Stimulated activated CD8-positive, alpha-beta memory T cell treated with anti-CD3 and anti-CD28 coated beads, Interleukin-12 subunit alpha, Interleukin-12 subunit beta, amount 100 ng/mL, for 4 hours (primary cell): ENCODE measurements at places on chromosomes 6 and 20.

DNA sequence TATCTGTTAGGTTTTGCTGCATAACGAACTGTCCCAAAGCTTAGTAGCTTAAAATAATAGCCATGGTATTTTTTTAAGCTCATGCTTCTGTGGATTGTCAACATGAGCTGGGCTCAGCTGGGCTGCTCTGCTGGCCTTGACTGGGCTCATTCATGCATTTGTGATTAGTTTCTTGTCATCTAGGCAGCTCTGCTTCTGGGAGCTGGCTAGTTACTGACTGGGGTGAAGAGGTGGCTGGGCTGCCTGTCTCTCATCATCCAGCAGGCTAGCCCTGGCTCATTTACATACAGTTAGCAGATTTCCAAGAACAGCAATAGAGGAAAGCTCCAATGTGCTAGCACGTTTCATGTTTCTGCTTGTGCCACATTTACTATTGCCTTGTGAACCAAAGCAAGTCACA, 165.1 kb upstream of the PCSK2 start:
- no peak for DNase-seq

DNA sequence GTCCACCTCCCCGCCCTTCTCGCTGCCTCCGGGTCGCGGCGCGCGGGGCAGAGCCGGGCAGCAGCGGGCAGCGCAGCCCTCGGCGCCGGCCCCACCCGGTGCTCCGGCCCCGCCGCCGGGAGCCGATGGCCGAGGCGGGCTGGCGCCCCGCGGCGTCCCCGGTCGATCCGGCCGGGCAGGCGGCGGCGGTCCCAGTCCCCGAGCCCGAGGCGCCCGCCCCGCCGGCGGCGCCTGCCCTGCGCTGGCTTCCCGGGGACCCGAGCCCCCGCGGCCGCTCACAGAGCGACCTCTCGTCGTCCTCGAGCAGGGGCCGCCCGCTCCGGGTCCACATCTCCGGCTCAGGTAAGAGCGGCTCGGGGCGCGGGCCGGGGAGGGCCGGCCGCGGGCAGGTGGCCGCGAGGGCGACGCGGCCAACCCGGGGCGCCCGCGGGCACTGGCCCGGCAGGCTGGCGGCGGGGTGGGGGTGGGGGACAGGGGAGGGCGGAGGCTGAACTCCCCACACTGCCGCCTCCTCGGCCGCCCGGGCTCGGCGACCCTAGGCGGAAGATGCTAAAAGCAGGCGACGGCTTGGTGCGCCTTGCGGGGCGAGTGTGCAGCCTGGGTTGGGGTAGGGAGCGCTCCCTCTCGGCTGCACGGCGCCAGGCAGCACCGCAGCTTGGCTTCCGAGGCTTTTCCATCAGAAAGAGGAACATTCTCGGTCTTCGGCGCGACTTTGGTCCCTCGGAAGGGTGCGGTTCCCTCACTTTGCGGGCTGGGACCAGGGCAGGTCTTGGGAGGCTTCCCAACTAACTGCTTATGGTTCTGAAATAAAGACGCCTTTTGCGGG, 25.6 kb upstream of the FUCA2 start:
- peak; percentile 45 for DNase-seq

DNA sequence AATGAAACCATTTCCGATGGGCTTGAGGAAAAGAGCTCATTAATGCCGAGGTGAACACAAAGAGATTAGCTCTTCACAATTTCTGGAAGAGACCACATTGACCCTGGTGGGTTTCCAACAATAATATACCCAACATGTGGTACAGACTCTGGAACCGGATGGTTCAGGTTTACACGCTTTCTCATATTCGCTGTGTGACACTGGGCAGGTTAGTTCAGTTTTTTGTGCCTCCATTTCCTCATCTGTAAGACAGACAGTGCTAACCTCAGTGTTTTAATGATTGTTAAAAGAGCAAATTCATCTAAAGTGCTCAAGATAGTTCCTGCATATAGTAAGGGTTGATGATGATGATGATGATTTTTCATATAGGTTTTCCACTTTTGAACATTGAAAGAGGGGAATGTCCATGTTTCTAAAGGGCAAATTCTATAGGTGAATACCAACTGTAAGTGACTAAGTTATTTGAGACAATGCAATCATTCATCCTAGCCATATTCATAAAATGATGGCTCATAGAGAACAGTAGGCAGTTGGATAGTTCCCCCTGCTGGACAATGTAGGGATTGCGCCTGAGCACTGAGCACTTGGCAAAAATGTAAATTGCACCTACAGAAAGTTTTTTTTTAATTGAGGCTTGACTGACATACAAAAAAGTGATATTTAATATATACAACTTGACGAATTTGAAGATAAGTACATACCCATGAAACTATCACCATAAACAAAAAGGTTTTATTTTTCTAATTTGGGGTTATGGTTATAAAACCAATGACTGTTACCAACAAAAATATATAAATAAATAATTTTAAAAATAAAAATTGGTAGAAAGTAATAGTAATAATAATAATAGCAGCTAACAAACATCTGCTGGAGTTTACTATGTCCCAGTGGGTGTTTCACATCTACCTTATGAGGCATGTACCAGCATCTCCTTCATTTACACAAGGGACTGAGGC, 2.1 kb upstream of the PERP start:
- peak; percentile 41 for DNase-seq

GRCh38 chr20:62741191-62741691, 32.6 kb downstream of the NTSR1 start:
- DNase-seq = no peak

- DNase-seq = no peak
Observed at GRCh38 chr6:52162940-52163908, 23.0 kb upstream of the IL17A start.

DNA sequence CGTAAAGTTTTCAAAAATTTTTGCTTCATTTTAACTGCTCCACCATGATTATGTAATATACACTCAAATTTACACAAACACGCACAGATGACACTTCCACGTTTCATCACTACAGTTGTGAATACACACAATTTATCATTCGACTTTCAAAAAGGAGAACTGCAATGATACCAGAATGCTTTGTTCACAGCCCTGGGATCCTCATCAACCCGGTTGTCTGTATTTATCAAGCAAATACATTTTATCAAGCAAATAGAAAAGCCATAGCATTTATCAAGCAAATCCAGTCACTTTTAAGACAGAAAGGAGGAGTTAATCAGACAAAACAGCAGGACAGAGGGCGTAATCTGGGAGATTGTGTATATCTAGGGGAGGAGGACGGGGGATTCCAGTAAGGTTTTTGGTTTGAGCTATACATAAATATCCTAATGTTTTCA, 20.3 kb upstream of the ABT1 start:
- DNase-seq = no peak

DNA sequence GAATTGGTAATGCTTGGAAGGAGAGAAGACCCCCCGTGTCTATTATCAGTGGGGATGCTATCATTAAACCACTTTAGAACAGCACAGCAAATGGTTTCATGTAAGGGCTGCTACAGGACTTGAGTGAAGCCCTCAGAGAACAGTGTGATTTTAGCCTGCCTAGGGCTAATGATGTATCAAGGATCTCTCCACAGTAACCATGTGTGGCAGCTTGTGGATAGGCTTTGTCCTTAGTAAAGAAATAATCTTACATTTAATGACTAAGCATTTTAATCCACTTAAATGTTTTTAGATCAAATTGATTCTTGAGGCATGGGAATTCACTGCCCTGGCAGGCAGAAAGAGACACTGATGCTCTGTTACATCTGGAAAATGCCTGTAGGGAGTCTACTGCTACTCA, 495.1 kb downstream of the NKAIN2 start:
- DNase-seq = no peak

GRCh38 chr6:51382847-51383246, 564.2 kb downstream of the TFAP2B start:
- no peak for DNase-seq

DNA sequence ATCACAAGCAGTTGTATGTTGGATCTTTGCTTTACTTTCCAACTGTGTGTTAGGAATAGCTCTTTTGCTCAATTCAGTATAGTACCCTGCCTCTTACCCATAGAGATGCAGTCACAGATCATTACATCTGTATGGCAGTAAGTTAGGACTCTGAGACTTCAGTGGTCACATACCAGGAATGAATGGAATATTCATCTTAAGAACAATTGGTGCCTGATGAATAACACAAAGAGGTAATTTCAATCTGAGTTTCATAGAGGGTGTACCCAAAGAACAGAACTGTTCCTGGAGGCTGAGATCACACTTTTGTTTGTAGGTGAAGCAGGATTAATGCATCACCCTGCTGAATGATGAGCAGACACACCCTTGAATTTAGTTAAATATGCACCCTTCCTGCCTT, 28.7 kb upstream of the KIF13A start:
- DNase-seq = no peak

DNA sequence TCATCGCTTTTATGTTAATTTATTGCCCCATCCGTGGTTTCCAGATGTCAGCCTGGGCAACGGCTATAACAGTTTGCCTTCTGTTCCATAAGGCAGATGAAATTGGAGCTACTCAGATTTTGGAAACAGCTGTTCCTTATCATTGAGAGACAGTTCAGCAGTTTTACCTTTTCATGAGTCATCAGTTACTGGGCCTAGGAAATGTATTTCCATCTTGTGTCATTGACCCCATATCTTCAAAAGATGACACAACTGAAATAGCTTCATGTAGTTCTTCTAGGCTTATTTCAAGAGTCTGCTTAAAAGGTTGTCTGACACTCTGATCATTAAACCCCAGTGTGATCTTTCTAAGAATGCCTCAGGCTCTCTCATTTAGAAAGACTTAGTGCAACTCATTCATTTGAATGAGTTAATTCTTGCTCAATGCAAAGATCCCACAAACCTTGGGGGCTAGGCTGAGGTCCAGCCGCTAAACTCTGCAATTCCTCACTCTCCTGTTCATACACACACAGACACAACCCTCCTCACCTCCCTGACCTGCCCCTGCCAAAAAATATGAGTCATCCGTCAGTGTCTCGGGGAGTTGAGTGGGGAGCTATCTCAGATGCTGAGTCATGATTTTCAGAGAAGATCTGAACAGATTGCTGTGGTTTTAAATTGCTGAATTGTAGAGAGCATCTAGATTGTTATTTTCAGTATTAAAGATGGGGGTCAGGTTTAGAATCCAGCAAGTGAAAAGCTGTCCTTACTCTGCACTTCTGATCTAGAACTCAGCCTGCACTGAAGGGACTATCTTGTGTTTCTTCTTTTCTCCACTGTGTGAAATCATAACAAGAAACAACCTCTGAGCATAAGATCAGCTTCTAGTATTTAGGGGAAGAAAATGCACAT, 61.8 kb downstream of the RPP40 start:
- DNase-seq = no peak

- DNase-seq = no peak
Observed at GRCh38 chr20:54017846-54018245, 52.5 kb downstream of the BCAS1 start.

- DNase-seq = no peak
Observed at GRCh38 chr6:43766500-43766853, 3.5 kb upstream of the VEGFA start.

DNA sequence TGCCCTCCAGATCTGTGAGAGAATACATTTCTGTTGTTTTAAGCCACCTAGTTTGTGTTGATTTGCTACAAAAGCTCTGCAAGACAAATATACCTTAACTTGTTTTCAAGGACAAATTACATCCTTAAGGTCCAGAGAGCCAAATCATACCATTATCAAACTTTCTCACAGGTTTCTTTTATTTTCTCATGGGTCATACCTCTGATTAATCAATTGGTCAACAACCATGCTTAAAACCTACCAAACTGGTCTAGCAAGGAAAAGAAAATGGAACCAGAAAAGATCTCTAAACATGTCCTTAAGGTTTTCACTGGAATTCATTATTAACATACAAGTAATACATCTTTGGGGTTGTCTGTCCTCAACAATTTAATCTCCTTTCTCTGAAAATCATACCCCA, 535.0 kb downstream of the CD83 start:
- DNase-seq = no peak

- no peak for DNase-seq
Observed at GRCh38 chr6:126253431-126253830, 86.5 kb upstream of the CENPW start.

GRCh38 chr6:114346451-114346850, 3.6 kb upstream of the HS3ST5 start:
- no peak for DNase-seq

- no peak for DNase-seq
Observed at GRCh38 chr6:110357298-110357663, 868 bp downstream of the METTL24 start.

- DNase-seq = no peak
Observed at GRCh38 chr20:25020901-25021301, 28.4 kb upstream of the APMAP start.

GRCh38 chr6:15089569-15090144, 156.2 kb upstream of the JARID2 start:
- DNase-seq = no peak

GRCh38 chr6:166864333-166864732, 92.0 kb downstream of the RNASET2 start:
- DNase-seq = no peak

- DNase-seq = no peak
Observed at GRCh38 chr6:113184736-113185135, 672.4 kb upstream of the MARCKS start.

GRCh38 chr6:36954262-36954931, at the start of gene PI16:
Gene PI16, plus strand, starts transcription at chr6:36954738. Its CDS starts 23 bp downstream, at chr6:36954761.
- DNase-seq = no peak

- no peak for DNase-seq
Observed at GRCh38 chr6:168091381-168092264, 12.6 kb upstream of the FRMD1 start.
